ENCODE measurements at places on chromosomes 3 and 15.

GRCh38 chr3:171649911-171650592 is 160.2 kb downstream of the PLD1 start:
- DNase-seq = no peak

DNA sequence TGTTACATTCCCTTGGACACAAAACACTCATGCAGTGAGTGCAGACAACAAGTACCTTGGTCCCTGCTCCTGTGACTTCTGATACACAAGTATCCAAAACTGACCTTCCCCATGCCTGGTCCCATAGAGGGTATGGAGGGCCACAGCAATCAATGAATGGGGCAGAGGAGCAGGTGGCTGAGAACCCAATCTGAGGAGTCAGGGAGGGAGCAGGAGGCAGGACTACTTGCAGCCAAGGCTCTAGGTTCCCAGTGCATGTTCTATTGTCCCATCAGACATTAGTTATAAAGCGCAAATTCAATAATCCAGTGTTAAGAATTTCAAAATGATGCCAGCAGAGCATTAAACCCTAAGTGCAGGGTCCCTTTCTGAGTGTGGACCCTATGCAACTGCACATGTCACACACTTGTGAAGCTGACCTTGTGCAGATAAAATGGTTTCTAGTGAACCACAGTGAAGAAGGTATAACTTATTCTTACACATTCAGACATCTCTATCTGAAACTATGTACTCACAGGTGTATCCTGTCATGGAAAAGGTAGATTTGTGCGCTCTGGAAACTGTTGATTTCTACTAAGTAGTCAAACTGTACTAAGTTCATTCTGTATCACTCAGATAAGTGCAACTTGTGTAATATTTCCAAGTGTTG is 107.3 kb upstream of the ABI3BP start:
- no peak for DNase-seq

DNA sequence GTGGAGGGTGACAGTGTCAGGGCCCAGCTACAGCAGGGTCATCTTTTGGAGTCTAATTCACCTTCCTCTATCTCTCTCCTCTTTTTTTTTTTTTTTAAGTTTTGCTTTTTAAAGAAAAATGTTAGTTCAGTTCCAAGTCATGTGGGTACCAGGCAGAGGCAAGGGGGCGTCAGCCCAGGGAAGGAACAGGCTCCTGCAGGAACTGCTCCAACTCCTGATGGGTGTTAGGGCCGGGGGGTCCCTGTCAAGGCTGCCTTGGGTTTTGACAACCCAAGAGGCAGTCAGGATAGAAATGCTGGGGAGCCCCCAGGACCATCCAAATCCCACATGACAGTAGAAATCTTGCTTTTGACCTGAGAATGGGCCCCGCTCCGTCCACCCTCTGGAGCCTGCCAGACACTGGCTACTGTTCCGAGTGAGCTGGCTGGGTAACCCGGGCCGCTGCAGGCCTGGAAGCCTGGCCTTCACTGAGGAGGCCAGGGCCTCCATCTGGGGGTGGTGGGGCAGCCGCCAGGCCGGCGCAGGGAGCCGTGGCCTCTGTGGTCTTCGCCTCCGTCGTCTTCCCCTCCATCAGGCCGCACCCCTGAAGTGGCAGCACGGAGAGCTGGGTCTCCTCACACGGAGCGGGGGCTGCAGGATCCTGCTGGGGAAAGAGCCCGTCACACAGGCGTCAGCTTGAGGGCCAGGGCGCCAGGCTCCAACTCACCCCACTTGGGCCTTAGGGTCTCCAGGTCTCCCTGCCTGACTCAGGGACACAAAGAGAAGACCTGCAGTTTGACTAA is 24.2 kb downstream of the RNU5B-1 start:
- no peak for DNase-seq

GRCh38 chr15:93566762-93567161 is 477.8 kb upstream of the RGMA start:
- DNase-seq = no peak

DNA sequence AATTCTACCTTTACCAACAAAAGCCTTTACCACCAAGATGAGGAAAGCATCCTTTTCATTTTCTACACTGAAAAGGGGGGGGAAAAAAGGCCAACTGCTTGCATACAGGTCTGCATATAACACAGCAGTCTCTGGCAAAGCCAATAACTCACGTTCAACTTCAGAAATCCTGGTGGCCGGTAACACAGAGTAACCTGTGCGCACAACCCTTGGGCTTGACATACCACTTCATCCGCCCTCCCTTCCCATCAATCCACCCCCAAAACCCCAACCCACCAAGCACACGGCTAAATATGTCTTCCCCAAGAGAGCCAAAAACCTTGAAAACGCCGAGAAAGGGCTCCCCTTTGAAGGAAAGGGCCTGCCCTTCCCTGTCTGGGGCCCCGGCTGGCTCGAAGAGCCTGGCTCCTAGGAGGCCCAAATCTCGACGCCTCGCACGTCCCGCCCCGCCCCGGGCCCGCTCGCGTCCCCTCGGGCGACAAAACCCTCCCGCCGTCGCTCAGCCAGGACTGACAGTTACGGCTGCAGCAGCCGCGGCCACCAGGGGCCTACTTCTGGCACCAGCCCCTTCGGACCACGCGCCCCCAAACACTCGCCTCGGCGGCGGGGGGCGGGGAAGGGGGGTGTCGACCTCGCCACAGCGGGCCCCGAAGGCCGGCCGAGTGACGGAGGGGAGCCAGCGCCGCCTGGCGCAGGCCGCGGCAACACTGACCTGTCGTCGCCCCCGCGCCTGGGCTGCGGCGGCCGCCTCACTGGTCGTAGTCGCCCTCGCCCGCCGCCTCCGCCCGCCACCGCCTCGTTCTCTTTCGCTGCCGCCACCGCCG is 835 bp downstream of the UBE3A start:
- DNase-seq = peak; percentile 27

DNA sequence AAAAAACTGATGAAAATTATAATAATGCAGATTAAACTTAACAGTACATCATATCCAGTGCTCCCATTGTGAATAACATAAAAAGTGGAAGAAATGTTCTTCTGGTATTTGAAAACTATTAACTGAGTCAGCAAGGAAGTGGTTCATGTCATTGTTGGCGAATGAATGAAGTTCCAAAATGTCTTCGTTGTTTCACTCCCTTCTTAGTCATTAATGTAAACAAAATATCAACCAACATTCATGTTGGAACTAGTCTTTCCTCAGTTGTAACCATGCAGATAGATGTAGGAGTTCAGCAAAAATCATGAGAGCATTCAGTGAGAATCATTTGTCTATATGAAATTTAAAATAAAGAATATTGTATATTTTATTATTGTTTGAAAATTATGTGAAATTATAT is 44.1 kb upstream of the ICE2 start:
- DNase-seq = no peak

DNA sequence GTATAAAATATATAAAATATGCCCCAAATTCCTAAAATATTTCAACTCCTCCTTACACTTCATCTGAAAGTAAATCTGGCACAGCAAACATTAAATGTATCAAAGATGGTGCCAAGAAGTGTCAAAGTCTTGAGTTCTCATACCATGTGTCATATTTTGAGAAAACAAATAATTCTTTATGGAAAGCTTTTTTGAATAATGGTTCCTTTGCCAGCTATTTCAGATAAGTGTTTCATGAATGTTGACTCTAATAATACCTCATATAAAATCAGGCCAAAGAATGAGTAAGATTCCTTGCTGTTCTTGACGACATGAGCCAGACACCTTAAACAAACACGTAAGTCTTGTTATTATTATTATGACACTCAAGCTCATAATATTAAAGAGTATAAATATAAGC is 30.3 kb upstream of the ZNF385D start:
- DNase-seq = no peak

DNA sequence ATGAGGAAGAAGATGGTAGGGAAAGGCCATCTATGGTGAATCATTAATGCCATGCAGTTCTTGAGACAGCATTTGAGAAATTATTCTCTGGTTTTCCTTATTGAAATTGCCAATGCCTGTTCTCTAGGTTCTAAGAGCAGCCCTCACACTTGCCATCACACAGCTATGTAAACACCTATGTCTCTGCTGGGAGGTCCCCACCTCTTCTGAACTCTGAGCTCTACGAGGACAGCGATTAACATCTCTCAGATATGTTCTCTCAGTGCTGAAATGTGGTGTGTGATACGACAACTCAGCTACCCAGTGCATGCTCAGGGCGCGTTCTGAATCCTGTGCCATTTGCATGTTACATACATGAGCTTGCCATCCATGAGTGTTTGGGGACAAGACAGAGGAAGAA is 131.3 kb upstream of the CTDSPL start:
- DNase-seq = no peak

- no peak for DNase-seq
Measured at GRCh38 chr3:138691351-138691750, 82.8 kb downstream of the FAIM start.

DNA sequence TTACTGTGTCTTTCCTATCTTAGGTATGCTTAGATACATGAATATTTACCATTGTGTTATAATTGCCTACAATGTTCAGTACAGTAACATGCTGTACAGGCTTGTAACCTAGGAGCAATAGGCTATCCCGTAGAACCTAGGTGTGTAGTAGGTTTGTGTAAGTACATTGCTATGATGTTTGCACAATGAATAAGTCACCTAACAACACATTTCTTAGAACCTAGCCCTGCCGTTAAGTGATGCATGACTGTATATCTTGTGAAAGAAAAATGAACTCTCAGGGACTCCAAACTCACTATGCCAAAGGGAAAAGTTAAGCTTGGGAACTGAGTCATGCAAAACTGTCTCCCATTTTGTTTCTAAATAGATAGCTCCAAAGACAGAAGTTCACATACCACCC is 91.5 kb upstream of the ACP3 start:
- no peak for DNase-seq

DNA sequence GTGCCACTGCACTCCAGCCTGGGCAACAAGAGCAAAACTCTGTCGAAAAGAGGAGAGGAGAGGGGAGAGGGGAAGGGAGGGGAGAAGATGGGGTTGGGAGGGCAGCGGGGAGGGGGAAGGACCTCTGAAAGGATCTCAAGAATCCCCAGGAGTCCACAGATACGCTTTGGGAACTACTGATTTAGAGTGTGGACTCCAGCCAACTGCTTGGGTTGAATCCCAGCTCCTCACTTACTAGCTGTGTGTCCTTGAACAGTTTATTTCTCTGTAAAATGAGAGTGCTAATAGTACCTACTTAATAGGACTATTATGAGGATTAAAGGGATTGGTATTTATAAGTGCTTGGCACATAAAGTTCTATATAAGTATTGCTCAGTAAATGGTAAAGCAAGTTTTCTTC is 45.0 kb upstream of the FAH start:
- DNase-seq = no peak

Measured in stimulated activated CD4-positive, alpha-beta T cell treated with anti-CD3 and anti-CD28 coated beads, Interleukin-12 subunit alpha, Interleukin-12 subunit beta, amount 100 ng/mL, for 24 hours (primary cell).